ENCODE measurements at places on chromosomes 7 and 10.
A peak's percentile ranks its signal among the peaks of the same experiment; 100 is the strongest.

DNA sequence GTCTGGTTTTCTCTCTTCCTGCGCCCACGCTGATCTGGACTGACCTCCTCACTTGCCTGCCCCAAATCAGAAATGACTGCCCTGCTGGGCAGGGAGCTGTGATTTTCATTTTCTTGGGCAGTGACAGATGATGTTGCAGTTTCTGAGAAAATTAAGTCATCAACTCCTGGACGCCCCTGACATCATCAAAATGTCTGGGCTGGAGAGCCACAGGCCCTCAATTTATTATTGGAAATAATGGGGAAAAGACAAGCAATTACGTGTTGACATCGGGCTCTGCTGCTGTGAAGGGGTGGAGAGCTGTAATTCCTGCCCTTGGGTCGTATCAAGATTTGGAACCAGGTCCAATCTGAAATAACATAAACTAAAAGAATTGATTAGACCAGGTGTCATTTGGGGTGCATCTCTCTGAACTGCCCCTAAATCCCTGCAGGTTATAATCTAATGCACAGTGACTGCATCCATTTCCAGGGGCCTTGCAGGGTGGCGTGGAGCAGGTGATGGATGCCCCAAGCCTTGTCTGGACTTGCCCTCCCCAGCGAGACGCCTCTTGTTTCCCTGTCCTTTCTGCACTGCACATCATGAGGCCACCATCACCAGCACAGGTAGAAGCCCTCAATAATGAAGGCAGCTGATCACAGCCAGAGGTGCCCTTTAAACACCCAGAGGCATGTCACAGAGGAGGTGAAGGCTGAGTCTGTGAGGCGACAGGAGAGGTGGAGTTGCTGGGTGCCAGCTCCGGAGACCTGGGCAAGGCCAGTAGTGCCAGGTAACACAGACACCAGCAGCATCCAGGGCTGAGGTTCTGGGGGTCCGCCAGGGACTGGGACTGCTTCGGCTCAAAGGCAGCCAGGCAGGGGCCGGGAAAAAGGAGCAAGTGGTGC, 98.7 kb downstream of the HTR5A start:
- no peak for DNase-seq

- no peak for DNase-seq
Observed at GRCh38 chr7:71408271-71408670, 276.3 kb downstream of the GALNT17 start.

GRCh38 chr10:25082276-25083204, 66.1 kb downstream of the THNSL1 start:
- peak; percentile 2 for DNase-seq

DNA sequence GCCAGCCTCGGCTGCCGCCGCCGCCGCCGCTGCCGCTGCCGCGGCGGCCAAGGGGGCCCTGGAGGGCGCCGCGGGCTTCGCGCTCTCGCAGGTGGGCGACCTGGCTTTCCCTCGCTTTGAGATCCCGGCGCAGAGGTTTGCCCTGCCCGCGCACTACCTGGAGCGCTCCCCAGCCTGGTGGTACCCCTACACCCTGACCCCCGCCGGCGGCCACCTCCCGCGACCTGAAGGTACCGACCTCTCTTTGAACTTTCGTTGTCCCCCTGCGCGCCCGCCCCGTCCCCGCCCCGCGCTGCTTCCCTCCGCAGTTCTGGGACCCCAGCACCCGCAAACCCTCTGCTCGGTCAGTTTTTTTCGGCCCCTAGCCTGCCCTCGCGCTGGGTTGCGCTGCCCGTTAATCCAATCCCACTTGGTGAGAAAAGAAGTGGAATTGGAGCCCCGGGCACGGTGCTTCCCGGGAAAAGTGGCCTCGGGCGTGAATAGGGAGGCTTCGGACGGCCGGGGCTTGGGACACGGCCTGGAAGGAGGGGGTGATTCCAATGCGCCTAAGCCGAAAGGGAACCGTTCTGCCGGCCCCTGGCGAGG, 543 bp downstream of the HMX3 start:
- DNase-seq, result no peak

Data from NCI-H2029 (cell line).